ENCODE measurements at places on chromosomes 7 and 10. TPM values are rescaled to one million over a fixed set of nuclear protein-coding genes. Genes with fewer than 3 reads are reported as not detected.

CC2D2B gene
- 1.2 TPM for polyA plus RNA-seq

VIM gene
- 706 TPM for polyA plus RNA-seq

ADRB1 gene
- 0.64 TPM for polyA plus RNA-seq

ASIC3 gene
- 6.9 TPM for polyA plus RNA-seq

COL13A1 gene
- 9.6 TPM for polyA plus RNA-seq

BTBD16 gene
- 0.79 TPM for polyA plus RNA-seq

CACNA2D1 gene
- 11.4 TPM for polyA plus RNA-seq

RHOBTB1 gene
- 21.8 TPM for polyA plus RNA-seq

PON1 gene
- 2.3 TPM for polyA plus RNA-seq

- H3K4me1 ChIP-seq: no peaks in the 10 kb centered on the region
- no peak overlapping the region for H3K4me3 ChIP-seq
- H3K27ac ChIP-seq: no peak overlapping the region
- H3K36me3 ChIP-seq: no peaks in the 10 kb centered on the region
Observed at GRCh38 chr7:10536561-10536960, 437.1 kb upstream of the PHF14 start.

GRCh38 chr10:117610321-117610720 is 67.8 kb downstream of the EMX2 start:
- no peak overlapping the region for H3K4me3 ChIP-seq
- H3K4me1 ChIP-seq: no peaks in the 10 kb centered on the region
- no peak for DNase-seq
- H3K36me3 ChIP-seq: no peaks in the 10 kb centered on the region
- no peak overlapping the region for H3K27ac ChIP-seq

DNA sequence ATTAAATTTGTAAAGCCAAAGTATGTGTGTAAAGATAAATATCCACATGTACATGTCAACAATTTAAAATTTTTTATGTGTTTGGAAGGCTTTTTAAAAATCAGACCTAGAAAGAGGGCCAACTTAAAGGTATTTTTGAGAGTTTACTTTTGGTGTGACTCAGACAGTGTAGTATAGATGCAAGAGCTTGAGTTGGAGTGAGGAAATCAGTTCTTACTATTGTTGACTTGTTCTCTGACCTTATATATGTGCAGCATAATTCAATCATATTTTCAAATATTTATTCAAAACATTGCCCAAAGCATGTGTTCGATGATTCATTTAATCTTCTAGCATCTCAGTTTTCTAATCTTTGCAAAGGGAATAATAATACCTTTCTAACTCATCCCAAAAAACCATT is 243.7 kb upstream of the PRKCQ start:
- no peaks in the 10 kb centered on the region for H3K27me3 ChIP-seq
- H3K4me1 ChIP-seq: no peaks in the 10 kb centered on the region
- H3K27ac ChIP-seq: no peak overlapping the region
- H3K36me3 ChIP-seq: no peaks in the 10 kb centered on the region
- no peak for DNase-seq
- H3K4me3 ChIP-seq: no peak overlapping the region

GRCh38 chr10:123144697-123145541 is 3.0 kb upstream of the HMX2 start:
- no peak for DNase-seq
- no peaks in the 10 kb centered on the region for H3K4me1 ChIP-seq

DNA sequence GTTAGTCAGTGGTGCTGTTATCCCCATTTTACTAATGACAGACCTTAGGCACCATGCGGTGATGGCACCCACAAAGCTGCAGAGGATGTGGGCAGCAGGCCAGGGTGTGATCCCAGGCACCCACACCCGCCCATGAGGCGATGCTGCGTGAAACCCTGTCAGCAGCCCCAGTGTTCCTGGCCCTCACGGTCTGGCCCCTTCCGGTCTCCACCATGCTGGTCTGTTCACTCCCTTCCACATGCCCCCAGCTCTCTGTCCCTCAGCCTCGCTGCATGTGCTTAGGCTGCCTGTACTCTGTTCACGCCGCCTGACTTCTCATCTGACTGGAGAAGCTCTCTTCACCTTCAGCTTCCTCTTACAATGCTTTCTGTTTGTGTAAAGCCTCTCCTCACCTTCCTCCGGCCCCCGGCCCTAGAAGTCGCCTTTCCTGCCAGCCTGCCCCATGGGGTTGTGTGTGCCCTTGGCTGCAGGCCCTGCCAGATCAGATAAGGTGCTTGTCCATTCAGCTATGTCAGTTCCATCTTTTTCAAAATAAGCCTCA is 17.6 kb upstream of the ORAI2 start:
- no peaks in the 10 kb centered on the region for H3K27me3 ChIP-seq
- no peak for DNase-seq
- no peaks in the 10 kb centered on the region for H3K4me1 ChIP-seq
- H3K4me3 ChIP-seq: no peak overlapping the region
- H3K27ac ChIP-seq: no peak overlapping the region

DNA sequence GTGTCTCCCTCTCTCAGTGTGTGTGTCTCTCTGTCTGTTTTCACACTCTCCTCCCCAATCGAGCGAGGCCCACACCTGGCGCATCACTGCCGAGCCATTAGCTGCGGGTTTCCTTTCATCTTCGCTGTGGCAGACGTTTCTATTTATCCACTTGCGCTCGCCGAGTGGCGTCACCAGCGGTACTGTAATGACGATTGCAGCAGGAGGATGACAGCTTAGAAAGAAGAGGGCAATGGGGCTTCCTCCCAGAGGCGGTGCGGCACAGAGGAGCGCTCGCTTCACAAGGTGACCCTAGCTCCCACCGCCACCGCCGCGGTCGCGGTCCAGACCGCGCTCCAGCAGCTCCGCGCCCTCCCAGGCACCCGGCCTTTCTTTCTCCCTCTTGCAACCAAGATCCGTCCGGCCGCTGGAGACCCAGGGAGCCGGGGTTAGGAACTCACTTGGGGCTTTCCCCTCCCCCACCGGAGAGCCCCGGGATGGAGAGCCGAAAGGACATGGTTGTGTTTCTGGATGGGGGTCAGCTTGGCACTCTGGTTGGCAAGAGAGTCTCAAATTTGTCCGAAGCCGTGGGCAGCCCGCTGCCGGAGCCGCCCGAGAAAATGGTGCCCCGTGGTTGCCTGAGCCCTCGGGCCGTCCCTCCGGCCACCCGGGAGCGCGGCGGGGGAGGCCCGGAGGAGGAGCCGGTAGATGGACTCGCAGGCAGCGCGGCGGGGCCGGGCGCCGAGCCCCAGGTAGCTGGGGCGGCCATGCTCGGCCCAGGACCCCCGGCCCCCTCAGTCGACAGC is at the start of gene EVX1:
TSS of gene EVX1 (plus strand) at position 248 of the 785 bp plus-strand sequence. CDS start at position 477, 229 bp downstream.
- H3K4me3 ChIP-seq: no peak within 1 kb of the TSS
- peaks cover 98% of the 10 kb centered on the region for H3K27me3 ChIP-seq
- no peak for DNase-seq
- peaks cover 27% of the 10 kb centered on the region for H3K4me1 ChIP-seq

- H3K36me3 ChIP-seq: peaks cover 26% of the 10 kb centered on the region
- no peak for DNase-seq
- H3K4me1 ChIP-seq: peaks cover 61% of the 10 kb centered on the region
- H3K4me3 ChIP-seq: no peak overlapping the region
- no peak overlapping the region for H3K27ac ChIP-seq
Observed at GRCh38 chr10:124731551-124731950, 12.6 kb downstream of the FAM53B start.

DNA sequence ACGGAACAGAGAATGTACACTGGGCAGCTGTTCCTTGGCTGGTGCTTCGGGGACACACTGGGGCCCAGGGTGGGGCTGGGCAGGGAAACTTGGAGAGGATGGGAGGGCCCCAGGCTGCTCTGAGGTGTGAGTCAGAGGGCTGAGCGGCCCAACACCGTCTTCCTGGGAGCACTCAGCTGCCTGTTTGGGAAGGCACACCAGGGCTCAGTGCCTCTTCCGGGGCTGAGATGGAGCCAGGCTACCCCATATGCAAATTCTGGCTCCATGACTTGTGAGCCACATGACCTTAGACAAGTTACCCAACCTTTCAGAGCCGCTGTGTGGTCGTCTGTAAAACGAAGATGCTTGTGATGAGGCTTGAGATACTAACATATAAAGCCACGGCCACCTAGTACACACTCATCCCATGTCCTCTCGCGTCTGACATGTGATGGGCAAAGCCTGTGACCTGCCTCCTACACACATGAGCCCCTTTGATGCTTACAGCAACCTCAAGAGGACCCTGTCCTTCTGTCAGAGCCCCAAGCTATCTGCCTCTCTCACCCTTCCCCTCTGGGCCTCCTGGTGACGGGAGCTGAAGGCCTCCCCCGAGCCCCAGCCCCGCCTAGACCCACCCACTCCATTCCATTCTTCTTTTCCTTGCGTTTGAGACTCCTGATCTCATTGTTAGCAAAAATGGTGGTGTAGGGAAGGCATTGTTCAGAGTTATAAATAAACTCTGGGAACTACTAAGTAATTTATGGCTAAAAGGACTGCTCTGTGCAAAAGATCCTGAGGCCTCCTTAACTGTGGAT is 26.1 kb downstream of the KLRG2 start:
- DNase-seq: no peak
- H3K36me3 ChIP-seq: no peaks in the 10 kb centered on the region
- no peak overlapping the region for H3K4me3 ChIP-seq
- no peaks in the 10 kb centered on the region for H3K27me3 ChIP-seq
- no peaks in the 10 kb centered on the region for H3K4me1 ChIP-seq

DNA sequence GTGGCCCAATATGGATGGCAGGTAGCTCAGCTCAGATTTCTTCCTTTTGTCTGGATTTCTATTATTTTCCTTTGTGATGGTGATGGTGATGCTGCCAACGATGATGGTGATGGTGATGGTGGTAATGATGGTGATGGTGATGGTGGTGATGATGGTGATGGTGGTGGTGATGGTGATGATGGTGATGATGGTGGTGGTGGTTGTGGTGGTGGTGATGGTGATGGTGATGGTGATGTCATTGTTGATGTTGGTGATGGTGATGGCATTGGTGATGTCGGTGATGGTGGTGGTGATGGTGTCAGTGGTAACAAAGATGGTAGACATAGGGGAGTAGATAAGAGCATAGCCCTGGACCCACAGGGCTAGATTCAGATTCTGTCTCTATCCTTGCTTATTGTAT is 25.4 kb downstream of the TTYH3 start:
- DNase-seq: no peak
- no peak overlapping the region for H3K27ac ChIP-seq
- H3K36me3 ChIP-seq: peaks cover 85% of the 10 kb centered on the region
- no peak overlapping the region for H3K4me3 ChIP-seq
- H3K27me3 ChIP-seq: no peaks in the 10 kb centered on the region

DNA sequence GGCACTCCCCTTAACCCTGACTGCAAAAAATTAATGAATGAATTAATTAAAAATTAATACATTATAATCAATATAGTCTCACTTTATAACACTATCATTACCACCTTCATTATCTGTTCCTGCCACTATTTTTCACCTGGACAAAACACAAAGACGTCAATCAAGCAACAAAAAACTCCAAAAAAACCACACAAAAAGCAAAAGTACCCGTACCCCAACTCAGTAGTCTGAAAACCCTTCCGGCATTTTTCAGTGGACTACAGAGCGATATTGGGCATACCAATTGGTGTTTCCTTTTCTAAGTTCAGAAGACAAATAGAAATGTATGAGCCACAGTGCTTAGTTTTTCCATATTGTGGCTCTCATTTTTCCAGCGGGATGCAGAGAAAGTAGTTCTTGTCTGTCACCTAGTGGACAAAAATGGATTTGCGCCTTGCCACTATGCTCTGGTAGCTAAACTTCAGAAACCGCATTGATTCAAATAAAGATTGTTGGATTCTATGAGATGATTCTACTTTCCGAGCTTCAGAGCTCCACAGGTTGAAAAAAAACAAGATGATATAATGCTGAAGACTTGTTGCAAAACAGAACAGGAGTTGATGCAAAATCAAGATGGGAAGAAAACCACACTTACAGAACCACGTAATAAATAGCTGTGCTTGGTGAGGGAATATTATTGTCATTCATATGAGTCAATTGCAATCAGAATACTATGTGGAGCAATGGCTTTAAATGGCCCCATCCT is 50.6 kb upstream of the ITGB1 start:
- no peaks in the 10 kb centered on the region for H3K36me3 ChIP-seq
- peaks cover 3% of the 10 kb centered on the region for H3K4me1 ChIP-seq
- no peaks in the 10 kb centered on the region for H3K27me3 ChIP-seq
- DNase-seq: peak; percentile 65
- no peak overlapping the region for H3K4me3 ChIP-seq

DNA sequence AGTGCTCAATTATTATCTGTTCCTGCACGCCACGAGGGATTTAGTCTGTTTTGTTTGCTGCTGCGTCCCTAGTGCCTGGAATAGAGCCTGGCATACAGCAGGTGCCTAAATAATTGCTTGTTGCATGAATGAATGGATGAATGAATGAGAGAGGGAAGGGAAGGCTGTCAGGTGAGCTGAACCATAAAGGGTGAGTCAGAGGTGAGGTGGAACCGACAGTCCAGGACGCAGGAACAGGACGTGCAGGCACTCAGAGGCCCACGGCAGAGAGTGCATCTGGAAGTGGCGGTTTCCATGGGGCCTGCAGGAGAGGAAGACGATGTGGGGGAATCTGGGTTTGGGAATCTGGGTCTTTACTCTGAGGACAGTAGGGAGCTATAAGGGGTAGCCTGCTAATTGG is 17.7 kb upstream of the PPIF start:
- no peaks in the 10 kb centered on the region for H3K36me3 ChIP-seq
- no peak overlapping the region for H3K4me3 ChIP-seq
- H3K27me3 ChIP-seq: no peaks in the 10 kb centered on the region
- DNase-seq: no peak
- H3K4me1 ChIP-seq: no peaks in the 10 kb centered on the region

- DNase-seq: no peak
- no peak overlapping the region for H3K27ac ChIP-seq
- H3K4me1 ChIP-seq: no peaks in the 10 kb centered on the region
- H3K36me3 ChIP-seq: no peaks in the 10 kb centered on the region
Observed at GRCh38 chr10:120483651-120484301, 26.7 kb downstream of the PLPP4 start.
